Activated T-cell treated with anti-CD3 and anti-CD28 coated beads, Interleukin-2, amount 50 U/mL, for 1 hour (primary cell): ENCODE measurements at places on chromosomes 3 and 15.

DNA sequence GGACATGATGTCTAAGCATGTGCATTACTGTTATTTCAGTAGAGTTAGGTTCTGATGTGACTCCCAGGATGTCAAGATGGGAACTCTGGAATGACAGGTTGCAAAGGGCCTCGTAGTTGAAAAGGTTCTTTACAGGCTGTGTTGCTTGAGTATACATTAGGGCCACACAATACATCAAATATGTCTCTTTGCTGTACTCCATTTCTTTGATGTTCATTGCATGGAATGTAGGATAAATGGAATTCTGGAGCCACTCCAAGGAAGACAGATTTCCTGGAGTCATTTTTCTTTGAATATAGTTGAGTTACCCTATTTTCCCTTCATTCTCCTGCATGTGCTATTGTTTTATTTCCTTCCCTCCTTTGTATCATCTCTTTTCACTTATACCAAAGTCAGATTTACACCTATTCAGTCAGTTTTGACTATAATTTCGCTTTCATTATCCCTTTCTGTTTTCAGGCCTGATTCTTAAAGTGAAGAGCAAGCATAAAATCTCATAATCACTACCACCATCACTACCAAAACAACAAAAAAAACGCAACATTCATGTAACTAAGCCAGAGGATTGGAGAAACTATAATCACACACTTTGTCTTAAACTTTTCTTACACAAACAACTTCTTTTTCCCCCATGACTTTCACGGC, 61.2 kb upstream of the PTX3 start:
- DNase-seq, result no peak

DNA sequence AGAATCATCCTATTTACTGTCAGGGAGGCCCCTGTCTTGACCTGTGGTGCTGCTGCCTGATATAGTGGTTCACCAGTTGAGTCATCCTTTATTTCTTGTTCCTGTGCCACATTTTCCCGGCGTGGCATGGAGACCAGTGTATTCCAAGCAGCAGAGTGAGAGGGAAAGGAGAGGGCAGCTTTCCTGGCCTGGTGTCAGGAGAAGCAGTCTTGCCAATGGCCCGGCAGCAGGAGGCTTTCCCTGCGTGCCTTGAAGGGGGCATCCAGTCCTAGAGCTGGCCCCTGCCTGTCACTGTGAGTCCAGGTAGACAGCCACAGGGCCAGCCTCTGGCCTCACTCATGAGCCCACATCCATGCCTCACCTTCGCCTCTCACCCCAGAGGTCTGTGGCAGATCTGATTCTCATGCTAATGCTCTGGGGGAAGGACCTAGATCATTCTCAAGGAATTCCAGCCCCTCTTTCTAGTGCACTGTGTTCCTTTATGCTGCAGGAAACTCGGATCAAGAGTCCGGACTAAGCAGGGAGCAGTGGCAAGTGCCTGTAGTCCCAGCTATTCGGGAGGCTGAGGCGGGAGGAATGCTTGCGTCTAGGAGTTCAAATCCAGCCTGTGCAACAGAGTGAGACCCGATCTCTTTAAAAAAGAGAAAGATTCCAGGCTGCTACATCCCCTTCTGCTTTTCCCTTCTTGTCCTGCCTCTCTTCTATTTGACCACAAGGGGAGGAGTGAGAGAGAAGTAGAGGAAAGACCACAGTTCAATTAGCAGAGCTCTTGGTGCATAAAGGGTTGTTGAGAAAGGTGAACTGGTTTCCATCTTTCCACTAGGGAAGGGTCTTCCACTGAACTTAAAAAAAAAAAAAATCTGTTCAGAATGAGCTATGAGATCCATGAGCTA, 66.8 kb upstream of the HACD2 start:
- no peak for DNase-seq

GRCh38 chr3:97970156-97970555, 2.1 kb downstream of the RIOX2 start:
- no peak for DNase-seq

DNA sequence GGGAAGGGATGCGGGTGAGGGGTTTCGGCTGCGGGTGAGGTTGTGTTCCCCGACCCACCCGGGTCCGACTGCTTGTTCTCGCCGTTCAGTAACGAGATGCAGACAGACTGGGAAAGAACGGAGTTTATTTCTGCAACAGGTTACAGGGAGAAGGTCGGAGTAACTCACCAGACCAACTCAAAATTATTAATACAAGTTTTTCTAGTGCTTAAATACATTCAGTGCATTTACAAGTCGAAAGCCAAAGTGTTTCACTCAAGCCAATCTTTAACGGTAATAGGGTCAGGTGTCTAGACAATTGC, 492 bp upstream of the HIGD1A start:
- DNase-seq, result no peak

DNA sequence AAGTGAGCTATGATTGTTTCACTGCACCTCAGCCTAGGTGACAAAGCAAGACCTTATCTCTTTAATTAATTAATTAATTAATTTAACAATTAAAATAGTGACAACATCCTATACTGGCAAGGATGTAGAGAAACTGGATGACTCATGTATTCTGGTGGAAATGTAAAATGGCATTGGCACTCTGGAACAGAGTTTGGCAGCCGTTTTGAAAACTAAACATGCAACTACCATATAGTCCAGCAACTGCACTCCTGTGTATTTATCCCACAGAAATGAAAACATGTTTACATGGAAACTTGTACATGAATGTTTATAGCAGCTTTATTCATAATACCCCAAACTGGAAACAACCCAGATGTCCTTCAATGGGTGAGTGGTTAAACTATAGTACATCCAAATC, 56.6 kb downstream of the ANP32A start:
- no peak for DNase-seq

GRCh38 chr3:129224984-129225393, 24.4 kb upstream of the COPG1 start:
- no peak for DNase-seq

DNA sequence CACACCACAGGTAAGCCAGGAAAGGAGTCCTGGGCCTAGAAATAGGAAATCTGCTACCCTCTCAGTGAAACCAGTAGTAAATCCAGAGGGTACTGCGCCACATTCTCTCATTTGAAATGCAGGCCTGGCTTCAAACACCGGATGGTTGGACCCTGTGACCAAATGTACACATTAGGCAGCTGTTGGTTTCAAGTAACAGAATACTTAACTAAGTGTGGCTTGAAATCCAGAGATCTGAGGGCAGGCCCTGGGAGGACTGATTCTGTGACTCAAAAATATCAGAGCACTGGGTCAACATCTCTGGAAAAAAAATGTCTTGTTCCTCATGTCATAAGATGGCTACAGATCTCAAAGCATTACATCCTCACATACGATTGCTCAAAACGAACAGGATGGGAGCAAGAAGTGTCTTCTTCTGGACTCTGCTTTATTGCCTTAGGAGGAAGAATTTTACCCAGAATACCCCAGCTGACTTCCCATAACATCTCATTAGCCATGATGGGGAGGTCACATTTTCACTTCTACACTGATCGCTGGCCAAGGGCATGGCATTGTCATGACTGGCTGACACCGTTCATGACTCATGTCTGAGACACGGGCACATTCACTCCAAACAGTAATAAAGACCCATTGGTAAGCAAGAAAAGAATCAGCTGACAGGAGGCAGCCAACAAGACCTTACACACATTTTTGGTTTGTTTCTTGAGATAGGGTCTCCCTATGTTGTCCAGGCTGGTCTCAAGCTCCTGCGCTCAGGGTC, 166.0 kb downstream of the ARRDC4 start:
- no peak for DNase-seq

DNA sequence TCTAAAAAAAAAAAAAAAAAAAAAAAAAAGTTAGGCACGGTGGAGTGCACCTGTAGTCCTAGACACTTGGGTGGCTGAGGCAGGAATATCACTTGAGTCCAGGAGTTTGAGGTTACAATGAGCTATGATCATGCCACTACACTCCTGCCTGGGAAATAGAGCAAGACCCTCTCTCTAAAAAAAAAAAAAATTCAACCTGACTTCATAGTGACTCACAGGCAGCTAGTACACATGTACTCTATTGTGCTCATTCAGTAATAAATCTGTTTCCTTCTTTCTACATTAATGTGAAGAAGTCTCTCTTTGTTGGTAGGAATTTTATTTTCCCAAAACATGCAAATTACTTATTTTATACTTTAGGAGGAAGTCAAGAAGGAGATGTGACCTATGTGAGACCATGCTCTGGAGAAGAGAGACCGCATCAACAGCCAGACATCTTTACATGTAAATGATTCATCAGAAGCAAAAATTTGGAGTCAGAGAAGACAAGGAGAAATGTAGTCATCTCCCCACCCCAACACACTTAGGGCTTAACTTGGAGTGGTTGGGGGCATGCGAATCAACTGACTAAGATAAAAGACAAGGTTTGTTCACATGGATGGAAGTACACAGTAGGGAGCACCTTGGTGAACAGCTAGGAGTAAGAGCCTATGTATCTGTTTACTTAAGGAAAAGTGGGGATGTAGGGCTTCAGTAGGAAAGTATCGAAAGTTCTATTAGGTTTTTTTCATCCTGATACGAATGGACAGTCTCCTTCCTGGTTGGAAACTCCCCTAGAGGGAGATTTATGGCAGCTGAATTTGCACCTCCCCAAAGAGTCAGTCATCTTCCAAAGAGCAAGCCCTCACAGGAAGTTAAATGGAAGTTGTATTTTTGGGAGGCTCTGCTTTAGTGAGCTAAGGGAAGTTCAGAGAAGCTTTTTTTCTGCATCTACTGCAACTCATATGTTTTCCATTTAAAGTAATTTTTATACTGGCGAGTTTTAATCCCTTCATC, 23.0 kb upstream of the NMD3 start:
- DNase-seq, result no peak

DNA sequence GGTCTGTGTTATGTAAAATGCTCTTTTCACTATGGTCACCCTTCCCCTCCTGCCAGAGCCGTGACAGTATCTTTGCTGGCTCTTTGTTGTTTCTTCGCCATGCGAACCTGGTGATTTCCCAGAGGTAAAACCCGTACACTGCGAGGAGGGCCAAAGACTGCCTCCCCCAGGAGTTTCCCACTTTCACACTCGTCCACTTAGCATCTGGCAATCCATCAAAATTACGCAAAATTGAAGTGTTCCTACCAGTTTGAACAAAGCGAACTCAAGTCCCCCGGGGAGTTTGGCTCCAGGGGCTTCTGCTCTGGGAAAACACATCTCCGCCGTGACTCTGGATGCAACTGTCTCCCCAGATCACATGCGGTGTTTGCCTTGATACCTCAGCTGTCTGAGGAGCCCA, 239.9 kb downstream of the FAM43A start:
- no peak for DNase-seq

DNA sequence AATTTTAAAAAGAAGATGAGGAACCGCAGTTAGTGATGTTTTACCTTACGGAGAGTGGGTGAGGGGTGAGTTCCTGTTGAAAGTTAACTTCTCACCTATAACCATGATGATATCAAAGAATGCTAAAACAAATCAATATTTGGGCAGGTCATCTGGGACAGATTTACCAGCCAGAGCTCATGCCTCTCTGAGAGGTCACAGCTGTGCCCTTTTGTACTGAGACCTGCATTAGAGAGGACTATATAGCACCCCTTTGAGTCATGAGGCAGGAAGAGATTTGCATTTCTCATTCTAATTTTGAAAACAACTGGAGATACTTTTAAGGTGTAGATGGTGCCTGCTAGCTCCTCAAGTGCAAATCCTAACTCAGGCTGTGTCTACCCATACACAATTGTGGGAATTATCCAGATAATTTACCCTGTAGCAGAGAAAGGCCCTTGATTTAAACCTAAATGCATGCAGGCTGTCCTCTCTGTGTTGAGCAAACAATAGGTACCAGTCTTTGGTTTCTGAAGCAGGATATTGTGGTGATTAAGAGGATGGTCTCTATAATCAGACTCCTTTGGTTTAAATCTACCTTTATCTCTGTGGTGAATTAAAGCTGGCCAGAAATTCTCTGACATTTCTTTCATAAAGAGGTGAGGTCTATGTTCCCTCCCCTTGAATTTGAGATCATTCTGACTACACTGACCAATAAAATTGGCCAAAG, 5.8 kb upstream of the TM4SF4 start:
- DNase-seq, result no peak

DNA sequence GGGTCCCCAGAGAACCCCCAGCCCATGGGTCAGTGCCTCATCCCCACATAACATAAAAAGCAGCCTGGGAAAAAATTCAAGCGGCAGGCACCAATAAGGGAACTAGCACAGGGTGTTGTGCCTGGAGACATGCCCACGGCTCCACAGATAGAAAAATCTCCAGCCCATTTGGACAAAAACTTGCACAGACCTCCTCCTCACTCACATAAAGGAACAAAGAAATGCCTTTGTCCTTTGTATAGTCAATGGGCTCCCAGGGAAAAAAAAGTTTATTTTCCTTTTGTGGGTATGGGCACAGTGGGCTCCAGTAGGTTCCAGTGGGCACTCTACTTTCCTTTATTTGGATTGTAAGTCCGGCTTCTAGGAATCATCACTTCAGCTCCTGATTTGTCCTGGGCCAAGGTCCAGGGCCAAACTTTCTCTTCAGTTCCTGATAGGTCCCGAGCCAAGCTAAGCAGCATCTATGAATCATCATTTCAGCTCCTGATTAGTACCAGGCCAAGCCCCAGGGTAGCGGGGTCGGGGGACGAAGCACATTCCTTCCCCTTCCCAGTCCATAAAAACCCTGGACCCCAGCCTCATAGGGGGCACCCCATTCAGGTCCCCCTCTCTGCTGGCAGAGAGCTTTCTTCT, 1.6 kb upstream of the DNAH12 start:
- no peak for DNase-seq

- no peak for DNase-seq
Observed at GRCh38 chr15:73048624-73049295, 3.5 kb upstream of the NEO1 start.

GRCh38 chr3:184680385-184681345, 31.2 kb downstream of the MAGEF1 start:
- no peak for DNase-seq

GRCh38 chr15:98714922-98715321, 66.6 kb downstream of the IGF1R start:
- DNase-seq, result no peak

GRCh38 chr3:101069901-101070798, 76.9 kb upstream of the ABI3BP start:
- peak; percentile 52 for DNase-seq

DNA sequence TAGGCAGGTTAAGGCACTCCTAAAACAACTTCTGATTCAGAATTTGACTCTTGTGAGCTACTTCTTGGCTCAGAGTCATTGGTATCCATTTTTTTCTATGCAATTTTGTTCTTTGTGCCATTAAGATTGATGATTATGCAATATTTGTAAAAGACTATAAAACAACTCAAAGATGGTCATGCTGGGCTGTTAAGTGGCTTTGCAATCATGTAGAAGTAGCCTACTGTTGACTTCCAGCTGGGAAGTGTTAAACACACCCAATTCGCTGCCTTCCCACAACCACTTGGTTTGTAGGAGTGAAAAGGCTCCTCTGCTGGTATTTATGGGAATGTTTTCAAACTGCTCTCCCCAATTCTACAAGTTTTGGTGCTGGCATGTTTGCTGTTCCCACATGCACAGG, 74.7 kb upstream of the COL6A6 start:
- DNase-seq, result no peak

DNA sequence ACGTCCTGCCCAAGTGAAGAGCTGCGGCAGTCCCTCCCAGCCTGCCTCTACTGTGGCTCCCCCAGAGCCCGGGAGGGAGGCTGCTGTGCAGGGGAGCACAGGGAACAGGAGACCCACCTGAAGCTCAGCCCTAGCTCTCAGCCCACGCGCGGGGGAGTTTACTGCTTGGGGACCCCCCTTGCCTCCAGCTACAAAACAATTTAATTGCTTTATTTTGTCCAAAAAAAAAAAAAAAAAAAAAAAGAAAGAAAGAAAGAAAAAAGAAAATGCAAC, 78.1 kb downstream of the CLDN11 start:
- DNase-seq, result no peak

GRCh38 chr15:40754574-40754882, 526 bp downstream of the RMDN3 start:
- no peak for DNase-seq
